Stimulated activated CD4-positive, alpha-beta T cell treated with anti-CD3 and anti-CD28 coated beads, TNF-alpha, amount 100 ng/mL, for 1 hour (primary cell): ENCODE measurements at places on chromosomes 12 and 14.

- peak; percentile 14 for DNase-seq
Measured at GRCh38 chr12:113961921-113962710, 4.0 kb downstream of the RBM19 start.

- DNase-seq, result no peak
Measured at GRCh38 chr12:47602325-47602724, 103.5 kb downstream of the RPAP3 start.

DNA sequence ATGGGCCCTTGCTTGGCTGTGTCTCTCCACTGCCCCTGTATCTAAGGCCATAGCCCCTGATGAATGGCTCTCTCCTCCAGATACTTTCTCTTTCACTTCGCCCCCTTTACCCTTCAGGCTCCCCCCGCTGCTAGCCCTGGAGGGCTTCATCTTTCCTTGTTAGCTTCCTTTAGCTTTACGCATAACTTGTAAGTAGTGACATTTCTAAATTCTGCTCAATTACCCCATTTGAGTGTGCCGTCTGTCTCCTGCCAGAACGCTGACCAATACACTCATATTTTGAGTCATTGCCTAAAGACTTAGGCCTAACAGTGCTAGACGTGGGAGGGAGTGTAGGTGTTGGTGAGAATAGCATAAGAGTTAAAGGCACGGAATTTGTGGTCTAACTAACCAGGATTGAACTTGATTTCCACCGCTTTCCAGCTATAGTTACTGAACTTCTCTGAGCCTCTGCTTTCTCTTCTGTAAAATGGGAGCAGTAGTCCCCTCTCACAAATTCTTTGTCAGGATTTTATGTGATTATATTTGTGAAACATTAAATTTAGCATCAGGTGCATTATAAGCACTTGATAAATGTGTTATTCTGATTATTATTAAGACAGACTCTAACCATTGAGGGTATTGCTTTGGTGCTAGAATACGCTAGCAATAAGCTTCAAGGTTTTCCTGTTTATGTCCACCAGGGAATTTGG, 129.3 kb downstream of the ZFP36L1 start:
- no peak for DNase-seq

DNA sequence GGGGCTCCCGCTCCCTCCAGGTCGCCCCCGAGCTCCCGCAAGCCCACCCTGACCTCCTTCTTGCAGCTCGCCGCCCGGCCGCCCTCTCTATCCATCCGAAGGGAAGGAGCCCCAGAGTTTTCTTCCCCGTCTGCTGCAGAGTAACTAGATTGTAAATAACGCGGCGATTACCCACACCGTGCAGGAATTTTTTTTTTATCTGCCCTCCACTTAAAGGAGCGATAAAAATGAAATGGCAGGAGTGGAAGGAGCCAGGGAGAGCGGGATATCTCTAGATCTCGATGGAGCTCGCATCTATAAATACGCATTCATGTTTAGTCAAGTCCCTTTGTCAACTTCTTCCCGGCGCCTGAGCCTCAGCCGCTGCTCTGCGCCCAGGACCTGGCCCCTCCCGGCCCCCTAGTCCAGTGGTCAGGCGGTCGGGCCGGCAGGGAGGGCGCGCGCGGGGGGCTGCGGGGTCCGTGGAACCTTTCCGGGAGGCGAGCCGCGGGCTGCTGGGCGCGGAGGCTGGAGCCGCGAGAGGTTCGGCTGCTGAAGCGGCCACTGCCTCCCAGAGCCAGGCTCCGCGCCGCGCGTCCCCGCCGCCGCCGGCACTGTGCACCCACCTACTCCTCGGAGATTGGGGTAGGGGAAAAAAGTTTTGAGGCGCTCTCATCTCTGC, 386.0 kb downstream of the BCAT1 start:
- DNase-seq, result no peak

- no peak for DNase-seq
Measured at GRCh38 chr12:73220951-73221350, 948.8 kb downstream of the TRHDE start.

DNA sequence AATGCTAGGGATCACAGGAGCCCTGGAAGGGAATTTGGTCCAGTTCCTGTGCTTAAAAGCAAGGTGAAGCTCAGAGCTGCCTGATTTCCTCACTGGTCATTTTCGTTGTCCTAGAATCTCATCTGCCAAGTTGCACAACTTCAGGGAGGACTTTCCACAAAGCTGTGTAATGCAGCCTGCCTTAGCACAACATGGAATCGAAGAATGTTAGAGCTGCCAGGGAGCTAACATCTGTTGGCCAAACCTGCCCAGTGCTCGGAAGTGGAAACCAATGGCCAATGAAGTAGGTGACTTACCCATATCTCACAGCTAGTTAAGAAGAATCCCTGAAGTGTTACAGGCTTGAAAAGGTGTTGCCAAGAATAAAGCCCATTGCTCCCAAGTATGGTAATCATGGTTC, 79.9 kb upstream of the SSTR1 start:
- no peak for DNase-seq

GRCh38 chr14:102633906-102634595, 41.6 kb downstream of the RCOR1 start:
- DNase-seq, result no peak

DNA sequence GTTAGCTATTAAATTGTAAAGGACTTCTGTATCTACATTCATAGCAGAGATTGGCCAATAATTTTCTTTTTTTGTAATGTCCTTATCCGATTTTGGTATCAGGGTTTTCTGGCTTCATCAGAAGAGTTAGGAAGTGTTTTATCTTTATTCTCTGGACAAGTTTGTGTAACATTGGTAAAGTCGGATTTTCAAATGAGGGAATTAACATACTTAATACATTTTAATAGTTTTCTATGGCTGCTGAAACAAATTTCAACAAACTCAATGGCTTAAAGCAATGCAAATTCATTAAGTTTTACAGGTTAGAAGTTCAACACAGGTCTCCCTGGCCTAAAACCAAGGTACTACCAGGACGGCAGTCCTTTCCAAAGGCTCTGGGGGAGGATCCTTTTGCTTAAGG, 13.2 kb upstream of the SLC8A3 start:
- DNase-seq, result no peak

GRCh38 chr12:122412851-122413433, 9.5 kb downstream of the CLIP1 start:
- no peak for DNase-seq

- no peak for DNase-seq
Measured at GRCh38 chr14:67510121-67510520, 21.6 kb upstream of the TMEM229B start.
